Activated CD4-positive, alpha-beta memory T cell treated with anti-CD3 and anti-CD28 coated beads, Interleukin-2, amount 10 ng/mL, durations not matched to agents 7 days and 5 days (primary cell): ENCODE measurements at places on chromosomes 4 and X. TPM values are rescaled to one million over a fixed set of nuclear protein-coding genes. Genes with fewer than 3 reads are reported as not detected.

DNA sequence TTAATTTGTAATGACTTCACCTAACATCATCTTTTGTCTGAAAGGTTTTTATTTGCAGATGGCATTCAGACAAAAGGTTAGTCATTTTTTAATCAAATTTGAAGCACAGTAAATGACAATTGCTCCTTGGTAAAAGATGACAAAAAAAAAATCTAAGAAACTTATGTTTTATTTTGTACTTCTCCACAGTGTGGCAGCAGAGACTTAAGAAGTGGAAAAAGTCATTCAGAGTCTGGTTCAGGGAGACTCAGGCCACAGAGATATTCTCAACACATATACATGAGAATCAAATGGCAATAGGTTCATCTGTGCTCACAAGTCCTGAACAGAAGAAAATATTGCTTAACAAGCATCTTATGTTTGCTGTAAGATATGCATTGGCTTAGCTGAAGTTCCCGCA, 436.2 kb downstream of the KCNIP4 start:
- no peak for DNase-seq

GRCh38 chr4:138908134-138908533, 107.4 kb upstream of the NOCT start:
- DNase-seq = no peak

GRCh38 chr4:129232589-129233337, 136.8 kb downstream of the C4orf33 start:
- DNase-seq = no peak

DNA sequence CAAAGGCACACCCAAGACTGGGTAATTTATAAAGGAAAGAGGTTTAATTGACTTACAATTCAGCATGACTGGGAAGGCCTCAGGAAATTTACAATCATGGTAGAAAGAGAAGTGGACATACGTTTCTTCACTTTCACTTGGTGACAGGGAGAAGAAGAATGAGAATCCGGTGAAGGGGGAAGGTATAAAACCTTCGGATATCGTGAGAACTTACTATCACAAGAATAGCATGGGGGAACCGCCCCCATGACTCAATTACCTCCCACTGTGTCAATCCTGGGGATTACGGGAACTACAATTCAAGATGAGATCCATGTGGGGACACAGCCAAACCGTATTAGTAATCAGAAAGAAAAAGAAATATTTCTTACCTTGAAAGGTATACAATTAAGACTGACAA, 782.9 kb upstream of the HS3ST1 start:
- DNase-seq = no peak

- DNase-seq = peak; percentile 30
Observed at GRCh38 chrX:107716118-107716684, 59.4 kb downstream of the TSC22D3 start.

GRCh38 chr4:1266881-1267763, 18.2 kb upstream of the CTBP1 start:
- no peak for DNase-seq

- DNase-seq = peak; percentile 23
Observed at GRCh38 chrX:4547213-4547836, 833.9 kb upstream of the PRKX start.

DNA sequence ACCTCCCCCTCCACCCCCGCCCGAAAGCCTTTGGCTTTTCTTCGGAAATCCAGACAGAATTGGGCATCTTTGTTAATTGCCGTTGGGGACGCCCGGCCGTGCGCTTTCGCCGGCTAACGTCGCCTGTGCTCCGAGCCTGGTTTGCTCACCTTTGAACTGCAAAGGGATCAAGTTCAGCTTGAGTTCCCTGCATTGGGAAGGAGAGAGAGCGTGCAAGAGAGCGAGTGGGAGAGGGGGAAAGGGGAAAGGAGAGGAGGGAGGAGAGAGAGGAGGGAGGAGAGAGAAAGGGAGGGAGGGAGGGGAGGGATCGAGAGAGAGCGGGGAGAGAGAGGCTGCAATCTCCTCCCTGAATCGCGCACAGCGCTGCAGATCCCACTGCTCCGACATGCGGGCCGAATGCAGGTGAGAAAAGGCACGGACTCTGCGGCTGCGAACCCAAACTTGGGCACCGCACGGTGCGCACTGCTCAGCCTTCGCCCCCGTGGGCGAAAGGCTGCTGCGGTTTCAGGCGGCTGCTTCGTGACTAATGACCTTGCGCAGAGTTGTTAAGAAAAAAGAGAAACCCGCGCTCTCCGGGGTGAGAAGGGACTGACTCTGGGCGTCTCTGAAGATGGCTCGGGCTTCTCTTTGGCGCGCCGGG, at the start of gene PCDH7:
PCDH7 (plus strand) TSS at position 349 of the 640 bp plus-strand sequence. CDS start 1,054 bp downstream, outside the sequence.
- DNase-seq = no peak

- no peak for DNase-seq
Observed at GRCh38 chr4:77443941-77444340, 161.7 kb upstream of the CXCL13 start.

DNA sequence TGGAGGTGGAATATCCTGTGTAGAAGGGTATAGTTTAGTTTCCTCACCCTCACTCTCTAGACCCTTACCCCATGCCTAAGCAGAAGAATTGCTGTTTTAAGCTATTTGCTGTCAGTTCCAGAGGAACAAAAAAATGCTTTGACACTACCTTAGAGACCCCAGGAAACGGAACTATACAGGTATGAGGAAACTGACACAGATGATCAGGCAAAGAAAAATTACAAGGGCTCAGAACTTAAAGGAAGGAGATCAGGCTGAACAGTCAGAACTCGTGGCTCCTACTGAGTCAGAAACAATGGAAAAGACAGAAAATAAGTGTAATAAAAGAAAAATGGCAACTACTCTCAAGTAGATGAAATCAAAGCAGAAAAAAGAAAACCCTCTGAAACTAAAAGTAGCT, 65.6 kb downstream of the BANK1 start:
- DNase-seq = no peak

GRCh38 chr4:82721819-82722423, 76.7 kb downstream of the SCD5 start:
- DNase-seq = peak; percentile 18

DNA sequence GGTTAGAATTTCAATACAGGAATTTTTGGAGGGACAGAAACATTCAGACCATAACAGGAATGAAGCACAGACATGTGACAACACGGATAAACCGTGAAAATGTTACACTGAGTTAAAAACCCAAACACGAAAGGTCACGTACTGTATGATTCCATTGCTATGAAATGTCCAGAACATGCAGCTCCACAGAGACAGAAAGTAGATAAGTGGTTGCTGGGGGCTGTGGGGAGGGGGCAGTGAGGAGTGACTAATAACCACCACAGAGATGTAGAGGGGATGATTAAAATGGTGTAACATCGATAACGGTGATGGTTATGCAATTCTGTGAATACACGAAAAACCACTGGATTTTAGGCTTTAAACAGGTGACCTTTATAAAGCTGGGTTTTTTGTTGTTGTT, 8.3 kb downstream of the GPR143 start:
- DNase-seq = no peak

DNA sequence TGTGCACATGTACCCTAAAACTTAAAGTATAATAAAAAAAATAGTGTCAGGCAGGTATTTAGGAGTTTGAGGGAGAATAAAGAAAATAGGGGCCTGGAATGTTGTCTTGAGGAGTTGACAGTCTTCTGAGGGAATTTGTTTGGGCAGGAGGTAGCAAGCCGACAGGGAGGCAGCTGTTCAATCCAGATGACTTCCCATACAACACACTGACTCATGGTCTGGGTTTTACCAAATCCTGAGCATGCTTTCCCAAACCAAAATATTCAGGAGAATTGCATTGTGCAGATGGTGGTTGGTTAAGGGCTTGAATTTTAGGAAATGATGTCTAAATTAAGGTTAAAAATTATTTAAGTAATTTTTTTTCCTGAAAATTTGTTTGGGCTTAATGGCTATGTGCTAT, 430.0 kb downstream of the INPP4B start:
- DNase-seq = no peak

DNA sequence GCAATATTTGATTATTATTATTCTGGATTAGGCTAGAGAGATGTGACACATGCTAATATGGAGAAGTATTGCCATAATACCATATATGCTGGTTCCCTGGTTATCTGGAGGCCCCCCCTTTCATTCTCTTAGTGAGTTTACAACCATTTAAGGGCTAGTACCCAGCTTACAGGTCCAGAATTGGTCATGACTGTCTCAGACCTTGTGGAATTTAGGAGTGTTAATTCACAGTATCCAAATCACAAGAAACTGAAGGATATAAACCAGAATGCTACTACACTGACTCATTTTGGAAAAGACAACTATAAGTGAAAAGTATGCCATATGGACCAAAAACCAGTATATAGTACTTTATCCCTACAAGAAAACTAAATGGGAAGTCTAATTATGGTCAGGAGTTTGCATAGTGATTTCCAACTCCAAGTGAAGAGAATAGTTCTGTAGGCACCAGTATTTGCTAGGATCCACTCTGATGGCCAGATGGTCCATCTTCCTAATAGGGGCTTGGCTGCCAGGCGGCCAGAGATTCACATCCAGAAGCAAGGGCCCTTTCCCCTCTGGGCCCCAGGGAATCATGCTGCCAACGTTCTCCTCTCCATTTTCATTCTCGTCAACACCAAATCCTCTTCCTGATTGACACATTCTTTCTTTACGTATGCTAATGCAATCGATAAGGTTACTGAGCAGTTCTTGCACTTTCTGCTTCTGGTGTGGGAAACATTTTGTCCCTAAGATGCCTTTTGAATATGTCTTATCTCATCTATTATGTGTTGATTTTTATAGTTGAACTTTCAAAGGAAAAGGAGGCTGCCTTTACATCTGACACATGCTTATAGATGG, 123.6 kb downstream of the SHROOM3 start:
- no peak for DNase-seq

GRCh38 chr4:88659055-88659889, 38.4 kb downstream of the NAP1L5 start:
- DNase-seq = peak; percentile 37

DNA sequence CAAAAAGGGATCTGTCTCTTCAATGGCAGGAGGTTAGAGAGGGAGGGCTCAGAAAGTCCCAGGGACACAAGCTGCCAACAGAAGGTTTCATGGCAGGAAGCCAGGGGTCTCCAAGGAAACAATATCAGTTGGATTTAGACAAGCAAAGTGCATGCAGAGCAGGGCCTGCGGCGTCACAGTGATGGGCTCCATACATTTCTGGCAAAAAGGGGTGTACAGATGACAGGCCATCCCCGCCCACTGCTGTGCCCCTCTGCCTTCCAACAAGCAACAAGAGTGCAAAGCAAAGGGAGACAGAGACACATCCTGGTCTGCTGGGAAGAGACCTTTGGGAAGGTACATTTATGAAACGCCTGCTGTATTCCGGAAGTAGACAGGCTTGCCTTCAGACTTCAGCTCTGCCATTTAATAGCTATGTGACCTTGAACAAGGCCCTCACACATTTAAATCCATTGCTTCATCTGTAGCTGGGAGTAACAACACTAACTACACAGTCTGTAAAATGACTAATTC, 121.2 kb downstream of the AFAP1 start:
- DNase-seq = no peak

- no peak for DNase-seq
Observed at GRCh38 chrX:129694805-129695204, 40.0 kb upstream of the APLN start.

The FAM193A gene
- total RNA-seq = 27.9 TPM

The NAA11 gene
- total RNA-seq = not detected

The CD40LG gene
- total RNA-seq = 139 TPM

The EGFL6 gene
- total RNA-seq = 3.3 TPM

The SPANXD gene
- total RNA-seq = not detected
